NB4 (cell line): ENCODE measurements at places on chromosomes 5 and 9.

DNA sequence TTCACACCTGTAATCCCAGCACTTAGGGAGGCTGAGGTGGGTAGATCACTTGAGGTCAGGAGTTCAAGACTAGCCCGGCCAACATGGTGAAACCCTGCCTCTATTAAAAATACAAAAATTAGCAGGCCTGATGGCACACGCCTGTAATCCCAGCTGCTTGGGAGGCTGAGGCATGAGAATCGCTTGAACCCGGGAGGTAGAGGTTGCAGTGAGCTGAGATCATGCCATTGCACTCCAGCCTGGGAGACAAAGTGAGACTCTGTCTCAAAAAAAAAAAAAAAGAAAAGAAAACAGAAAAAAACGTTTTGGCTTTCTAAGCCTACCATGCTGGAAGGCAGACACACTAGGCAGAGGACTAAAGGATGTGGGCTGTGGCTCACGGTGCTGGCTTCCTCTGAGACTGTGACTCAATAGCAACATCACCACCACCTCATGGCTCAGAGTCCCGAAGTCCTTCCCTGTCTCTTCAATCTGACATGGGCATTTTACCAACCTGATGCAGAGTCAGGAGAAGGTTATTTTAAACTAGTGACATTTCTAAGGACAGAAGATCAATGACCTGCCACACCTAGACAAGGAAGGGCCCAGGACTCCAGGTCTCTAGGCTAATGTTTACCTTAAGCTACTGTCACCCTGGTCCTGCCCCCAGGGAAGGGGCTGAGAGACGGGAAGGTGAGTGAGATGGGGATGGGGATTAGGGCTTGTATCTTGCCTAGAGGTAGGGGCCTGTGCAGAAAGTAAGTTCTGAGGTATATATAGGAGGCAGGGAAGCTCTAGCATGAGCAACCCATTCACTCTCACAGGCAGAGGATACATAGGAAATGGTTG is 3.7 kb downstream of the ECSCR start:
- peak; percentile 89 for DNase-seq

- no peak for DNase-seq
These were observed 257.2 kb downstream of the KCTD16 start for GRCh38 chr5:144427866-144428265.

DNA sequence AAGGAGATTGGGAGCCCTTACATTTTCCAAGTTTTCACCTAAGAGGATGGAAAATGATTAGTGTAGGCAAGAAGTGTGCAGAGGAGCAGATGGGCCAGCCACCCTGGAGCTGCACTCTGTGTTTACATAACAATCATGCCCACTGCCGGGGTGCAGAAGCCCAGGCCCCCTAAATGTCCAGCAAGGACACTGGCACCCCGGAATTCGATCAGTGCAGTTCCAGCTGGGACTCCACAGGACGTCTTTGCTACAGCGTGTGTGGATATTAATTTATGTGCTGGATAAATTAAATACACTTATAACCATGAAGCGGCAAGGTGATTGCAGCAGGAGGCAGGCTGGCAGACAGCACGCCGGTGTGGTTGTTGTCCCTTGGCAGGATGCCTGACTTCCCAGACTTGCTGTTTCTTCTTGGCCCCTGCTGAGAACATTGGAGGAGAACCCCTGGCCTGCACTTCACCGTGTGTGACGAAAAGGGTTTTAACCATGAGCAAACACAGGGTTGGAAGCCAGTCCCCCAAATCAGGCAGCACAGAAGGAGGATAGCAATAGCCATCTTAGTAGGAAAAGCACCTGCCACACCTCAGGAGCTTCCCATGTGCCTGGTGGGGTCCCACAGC is 73.7 kb downstream of the GADD45G start:
- DNase-seq, result no peak

GRCh38 chr5:124677374-124678351 is 68.8 kb downstream of the ZNF608 start:
- DNase-seq, result no peak

DNA sequence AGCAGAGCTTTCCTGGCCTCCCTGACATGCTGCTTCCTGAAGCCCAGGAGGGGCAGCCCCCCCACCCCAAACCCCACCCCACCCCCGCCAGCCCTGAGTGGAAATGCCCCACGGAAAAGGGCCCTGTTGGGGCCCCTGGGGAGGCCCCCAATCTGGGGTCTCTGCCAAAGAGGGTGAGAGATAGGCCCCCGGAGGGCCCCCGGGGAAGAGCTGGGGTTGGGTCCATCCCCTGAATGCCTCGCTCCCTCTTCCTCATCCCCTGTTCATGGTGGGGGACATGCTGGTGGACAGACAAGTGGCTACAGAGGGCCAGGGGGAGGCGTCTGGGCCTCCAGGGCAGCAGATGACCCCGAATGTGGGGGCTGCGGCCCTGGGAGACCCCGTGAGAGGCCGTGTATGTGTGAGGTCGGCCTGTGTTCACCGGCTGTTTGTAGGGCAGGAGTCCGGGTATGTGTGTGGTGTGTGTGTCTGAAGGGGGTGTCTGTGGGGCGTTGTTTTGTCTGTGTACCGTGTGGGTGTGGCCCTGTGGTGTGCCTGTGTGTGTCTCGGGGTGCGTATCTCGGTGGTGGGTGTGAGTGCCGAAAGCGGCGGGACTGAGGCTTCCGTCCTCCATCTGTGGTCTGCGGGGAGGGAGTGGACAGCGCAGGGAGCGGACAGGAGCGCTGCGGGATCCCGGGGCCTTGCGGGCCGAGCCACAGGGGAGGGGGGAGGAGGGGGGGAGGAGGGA is 11.3 kb downstream of the C9orf50 start:
- DNase-seq, result peak; percentile 38

GRCh38 chr5:2757563-2758351 is 6.3 kb upstream of the IRX2 start:
- peak; percentile 29 for DNase-seq

DNA sequence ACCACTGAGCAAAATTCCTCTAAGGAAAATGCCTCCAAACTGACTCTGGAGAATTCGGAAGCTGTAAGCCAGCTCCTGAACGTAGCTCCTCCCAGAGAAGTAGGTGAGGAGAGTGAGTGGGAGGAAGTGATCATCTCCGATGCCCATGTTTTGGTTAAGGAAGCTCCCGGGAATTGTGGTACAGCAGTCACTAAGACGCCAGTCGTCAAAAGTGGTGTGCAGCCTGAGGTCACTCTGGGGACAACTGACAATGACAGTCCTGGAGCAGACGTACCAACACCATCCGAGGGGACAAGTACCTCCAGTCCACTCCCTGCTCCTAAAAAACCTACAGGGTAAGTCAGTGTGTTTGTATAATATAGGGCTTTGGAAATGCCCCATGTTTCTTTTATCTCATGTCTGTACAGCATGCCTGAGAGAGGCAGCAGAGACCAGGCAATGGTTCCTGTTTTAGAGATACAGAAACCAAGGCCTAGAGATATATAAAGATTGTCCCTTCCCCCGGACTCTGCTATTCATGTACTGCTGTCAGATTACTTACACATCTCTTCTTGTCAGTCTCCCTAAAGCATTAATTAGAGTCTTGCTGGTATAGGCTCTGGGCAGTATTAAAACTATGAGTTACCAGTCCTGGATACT is 23.9 kb downstream of the HMGXB3 start:
- peak; percentile 49 for DNase-seq

DNA sequence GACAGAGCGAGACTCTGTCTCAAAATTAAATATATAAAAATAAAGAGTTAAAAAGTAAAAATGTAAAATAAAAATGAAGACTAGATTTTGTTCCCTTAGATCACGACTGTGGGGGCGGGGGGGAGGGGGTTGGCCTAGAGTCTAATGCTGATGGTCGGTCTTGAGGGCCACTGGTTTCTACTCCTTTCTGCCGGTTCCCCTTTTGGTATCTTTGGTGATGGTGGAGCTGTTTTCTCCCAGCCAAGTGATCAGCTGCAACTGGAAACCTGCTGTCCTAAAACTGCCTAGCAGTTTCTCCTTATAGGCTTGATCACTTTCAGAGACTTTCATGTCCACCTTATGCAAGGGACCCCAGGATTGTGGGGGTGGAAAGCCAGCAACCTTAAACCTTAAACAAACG is 1.1 kb downstream of the SRD5A1 start:
- peak; percentile 71 for DNase-seq

- DNase-seq, result no peak
These were observed 436.8 kb downstream of the CDH9 start for GRCh38 chr5:26601563-26601962.

GRCh38 chr9:108588246-108588645 is 267.5 kb downstream of the ACTL7B start:
- peak; percentile 75 for DNase-seq

GRCh38 chr5:6340100-6340499 is 38.2 kb downstream of the MED10 start:
- DNase-seq, result no peak

DNA sequence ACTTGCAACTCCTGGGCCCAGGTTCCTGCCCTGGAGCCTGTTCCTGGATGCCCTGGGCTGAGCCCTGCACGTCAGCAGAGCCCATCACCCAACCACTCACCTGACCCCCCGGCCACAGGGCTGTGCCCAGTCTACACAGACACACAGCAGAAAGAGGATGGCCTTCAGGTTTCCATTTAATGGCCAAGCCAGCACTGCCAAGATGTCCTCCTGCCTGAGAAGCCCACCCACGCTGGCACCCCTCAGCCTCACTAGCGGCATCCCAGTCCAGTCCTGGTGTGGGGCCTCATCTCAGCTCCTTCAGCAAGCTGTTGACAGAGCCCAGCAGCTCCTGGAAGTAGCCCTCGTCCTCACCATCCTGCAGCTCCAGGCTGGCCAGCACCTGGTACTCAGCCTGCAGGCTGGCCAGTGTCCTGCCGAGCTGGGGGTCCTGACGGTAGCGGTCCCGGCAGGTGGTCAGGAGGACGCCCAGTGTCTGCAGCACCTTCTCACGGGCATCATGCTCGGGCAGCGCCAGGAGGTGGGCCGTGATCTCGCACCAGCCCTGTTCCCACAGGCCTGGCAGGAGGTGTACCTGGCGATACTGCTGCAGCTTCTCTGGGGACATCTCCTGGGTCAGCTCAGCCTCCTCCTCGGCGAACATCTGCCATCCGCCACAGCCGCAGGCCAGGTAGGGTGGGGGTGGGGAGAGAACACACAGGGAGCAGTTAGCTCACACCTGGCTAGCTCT is 71.9 kb upstream of the LRRTM2 start:
- DNase-seq, result no peak

GRCh38 chr5:110377943-110378342 is 348.5 kb downstream of the TMEM232 start:
- no peak for DNase-seq

DNA sequence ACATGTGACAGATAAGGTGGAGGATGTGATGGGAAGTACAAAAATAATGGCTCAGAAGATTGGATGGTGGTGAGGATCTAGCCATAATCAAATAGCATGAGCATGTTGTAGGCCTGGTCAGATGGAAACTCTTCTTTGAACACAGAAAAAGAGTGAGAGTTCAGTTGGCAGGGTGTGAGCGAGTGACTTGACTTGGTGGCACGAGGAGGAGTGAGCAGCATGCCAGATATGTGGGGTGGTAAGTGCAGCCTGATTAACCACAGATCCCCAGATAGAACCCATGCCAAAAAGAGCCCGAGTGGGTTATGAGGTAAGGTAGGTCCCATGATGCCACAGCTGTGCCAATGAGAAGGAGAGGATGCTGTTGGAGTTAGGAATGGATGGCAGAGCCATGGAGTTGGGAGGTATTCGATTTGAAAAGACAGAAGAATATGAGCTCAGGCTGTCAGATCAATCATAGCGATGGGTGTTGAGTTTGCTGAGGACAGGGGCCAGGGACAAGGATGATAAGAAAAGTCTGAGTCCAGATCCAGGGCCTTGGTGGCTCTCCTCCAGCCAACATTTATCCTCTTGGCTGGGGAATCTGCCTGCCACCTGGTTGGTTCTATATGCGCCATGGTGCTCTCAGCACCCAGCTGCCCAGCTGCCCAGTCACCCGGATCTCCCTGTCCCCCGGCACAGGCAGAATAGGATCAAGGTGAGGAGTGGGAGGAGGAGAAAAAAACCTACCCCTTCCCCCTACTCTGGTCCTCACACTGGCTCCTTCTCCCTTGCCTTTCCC is 16.5 kb downstream of the GARNL3 start:
- DNase-seq, result no peak
